Esophagus squamous epithelium (tissue), 5 donors: ENCODE measurements at places on chromosomes 7 and 10.

- no peak for DNase-seq
Observed at GRCh38 chr10:338171-339037, 203.1 kb downstream of the ZMYND11 start.

DNA sequence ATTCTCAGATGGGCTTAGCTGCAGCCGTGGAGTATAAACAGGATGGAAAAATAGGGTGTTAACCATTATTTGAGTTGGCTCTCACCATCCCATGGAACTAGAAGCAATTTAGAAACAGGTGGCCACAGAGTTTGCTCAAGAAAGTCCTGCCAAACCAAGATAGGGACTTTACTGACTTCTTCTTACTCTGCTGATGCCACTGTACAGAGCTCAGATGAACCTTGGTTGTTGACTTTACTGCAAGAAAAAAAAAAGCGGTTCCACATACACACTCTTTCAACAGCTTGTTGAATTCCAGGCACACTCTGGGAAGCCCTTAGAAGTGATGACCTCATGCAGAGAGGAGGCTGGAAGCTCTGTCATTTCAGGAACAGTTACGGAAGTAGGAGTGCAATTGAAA is 753.4 kb downstream of the NRG3 start:
- no peak for DNase-seq

DNA sequence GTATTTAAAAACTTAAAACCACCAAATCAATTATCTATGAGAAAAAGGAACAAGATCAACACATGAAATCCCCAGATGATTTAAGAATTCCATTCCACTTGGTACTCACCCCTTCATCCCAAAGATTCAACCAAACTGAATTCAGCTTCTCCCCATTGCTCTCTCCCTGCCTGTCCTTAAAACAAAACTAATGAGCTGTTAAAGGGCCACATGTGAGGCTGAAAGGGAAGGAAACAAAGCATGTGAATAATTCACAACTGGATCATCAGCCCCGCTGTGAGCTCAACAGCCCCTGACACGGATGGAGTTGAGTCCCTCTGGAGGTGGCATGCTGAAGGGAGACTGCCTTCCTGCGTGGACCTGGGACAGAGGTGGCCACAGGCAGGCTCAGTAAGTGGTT is 32.9 kb downstream of the VOPP1 start:
- DNase-seq = no peak

GRCh38 chr10:29946614-29946952 is 112.8 kb downstream of the JCAD start:
- no peak for DNase-seq

- DNase-seq = no peak
Observed at GRCh38 chr7:49243521-49243920, 319.2 kb downstream of the CDC14C start.

DNA sequence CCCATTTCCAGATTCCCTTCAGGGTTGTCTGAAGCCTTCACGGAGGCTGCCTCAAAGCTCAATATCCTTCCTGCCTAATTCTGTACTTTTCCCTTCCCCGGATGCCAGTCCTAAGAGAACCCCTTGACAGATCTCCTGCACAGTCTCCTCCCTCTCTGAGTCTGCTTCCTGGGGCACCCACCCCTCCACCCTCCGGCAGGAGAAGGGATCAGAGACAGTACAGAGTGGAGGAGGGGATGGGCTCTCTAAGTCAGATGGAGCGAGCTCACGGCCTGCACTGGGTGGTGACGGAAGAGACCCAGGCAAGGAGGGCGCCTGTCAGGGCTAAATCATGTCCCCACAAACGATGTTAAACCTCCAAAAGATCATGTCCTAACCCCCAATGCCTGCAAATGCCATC is 48.0 kb upstream of the CARD11 start:
- no peak for DNase-seq

DNA sequence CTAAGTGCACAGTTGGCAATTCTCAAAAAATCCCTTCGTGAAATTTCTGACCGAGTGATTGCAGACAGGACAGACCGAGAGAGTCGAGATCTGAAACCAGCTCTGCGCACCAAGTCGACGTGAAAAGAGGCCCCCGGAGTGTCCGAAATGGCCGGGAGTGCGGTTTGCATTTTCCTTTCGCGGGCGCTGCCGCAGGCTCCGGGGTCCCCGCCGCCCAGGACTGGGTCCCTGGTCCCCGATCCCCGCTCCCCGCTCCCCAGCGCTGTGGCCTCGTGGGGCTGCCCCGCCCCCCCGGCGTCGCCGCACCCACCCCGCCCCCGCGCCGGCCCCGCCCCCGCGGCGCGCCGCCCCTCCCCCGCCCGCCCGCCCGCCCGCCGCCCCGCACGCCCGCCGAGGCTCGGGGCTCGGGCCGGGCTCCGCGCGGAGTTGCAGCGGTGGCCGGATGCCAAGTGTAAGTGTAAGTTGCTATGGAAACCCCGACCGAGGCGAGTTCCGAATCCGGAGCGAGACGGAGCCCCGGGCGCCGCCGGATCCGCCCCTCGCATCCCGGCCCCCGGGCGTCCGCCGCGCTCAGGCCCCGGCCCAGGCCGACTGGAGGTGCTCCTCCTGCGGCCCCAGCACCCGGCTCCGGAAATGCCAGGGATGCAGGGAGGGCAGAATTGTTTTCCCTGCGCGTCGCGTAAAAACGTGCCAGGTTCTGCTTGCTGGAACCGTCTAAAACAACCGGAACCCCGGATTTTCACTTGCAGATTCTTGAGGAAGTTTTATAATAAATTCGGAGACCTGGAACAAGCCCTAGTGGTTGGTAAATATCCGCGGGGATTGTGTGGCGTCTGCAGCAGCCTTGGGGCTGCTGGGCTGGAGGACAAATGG is 4.6 kb downstream of the BMI1 start:
- DNase-seq = no peak

DNA sequence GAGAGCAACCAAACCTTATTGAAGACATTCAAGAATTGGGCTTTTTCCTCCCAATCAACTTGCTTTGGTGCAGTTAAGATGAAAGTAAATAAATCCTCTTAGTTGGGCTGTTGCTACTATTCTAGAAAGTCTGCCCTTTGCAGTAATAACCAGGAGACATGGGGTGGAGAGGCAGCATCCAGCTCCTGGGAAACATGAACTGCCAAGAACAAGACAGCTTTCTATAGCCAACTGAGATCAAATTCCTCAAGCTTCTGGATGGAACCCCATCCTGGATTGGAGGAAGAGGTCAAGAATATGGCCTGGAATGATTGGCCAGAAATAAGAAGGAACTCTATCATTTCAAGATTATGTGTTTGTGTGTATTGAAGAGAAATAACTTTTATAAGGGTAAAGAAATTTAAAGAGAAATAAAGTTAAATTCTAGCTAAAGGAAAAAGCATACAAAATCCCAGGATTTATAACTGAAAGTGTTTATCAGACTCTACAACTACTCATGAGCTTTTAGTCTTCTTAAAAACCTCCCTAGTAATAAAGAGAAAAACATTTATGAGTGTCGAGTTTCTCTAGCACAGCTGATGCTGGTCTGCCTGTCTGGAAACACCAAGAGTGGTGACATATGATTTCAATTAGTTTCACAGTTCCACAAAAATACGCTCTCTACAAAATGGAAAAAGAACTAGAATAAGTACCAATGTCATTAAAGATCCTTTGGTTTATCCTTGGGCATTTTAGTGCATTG is 70.1 kb upstream of the COL1A2 start:
- DNase-seq = no peak

DNA sequence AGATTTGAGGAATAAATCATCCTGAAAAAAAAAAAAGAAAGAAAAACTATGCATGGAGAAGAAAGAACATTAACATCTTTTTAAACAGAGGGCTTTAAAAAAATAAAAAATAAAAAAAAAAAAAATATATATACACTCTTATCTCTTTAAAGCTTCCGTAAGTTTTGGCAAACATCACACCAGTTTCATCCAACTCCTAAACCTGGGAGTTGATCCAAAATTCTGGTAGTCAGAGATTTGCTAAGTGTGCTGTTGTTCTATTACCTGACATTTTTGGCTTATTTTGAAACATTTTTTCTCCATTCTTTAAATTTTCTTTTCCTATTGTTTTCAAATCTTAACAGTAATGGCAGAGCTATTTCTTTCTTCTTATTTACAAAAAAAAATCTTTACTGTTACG is 273.1 kb downstream of the AGMO start:
- no peak for DNase-seq

GRCh38 chr10:94407668-94408067 is 5.3 kb downstream of the TBC1D12 start:
- DNase-seq = no peak

DNA sequence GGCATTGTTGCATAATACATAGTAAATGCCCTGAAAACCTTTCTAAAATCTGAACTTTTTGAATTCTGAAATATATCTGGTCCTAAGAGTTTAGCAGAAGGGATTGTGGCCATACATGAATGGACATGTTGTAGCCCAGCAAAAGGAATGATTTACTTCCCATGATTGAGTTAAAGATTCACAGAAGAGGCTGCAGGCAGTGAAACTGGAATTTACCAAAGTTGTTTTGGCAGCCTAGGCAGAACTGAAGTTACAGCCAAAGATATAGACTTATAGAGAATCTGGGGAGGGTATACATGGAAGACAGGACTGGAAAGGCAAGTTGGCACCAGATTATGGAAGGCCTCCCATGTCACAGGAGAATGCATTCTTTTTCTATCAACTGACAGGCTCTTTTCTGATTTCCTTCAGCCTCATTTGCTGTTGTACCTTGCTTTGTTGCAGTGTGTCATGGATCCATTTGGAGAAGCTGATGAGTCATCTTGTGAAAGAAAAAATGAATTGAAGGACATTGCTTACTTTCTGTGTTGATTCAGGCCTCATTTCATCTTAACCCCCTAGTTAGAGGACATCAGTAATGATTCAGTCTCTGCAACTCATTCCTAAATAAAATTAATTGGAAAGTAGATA is 356.2 kb upstream of the LRGUK start:
- DNase-seq = no peak

- no peak for DNase-seq
Observed at GRCh38 chr10:120552262-120552661, 95.2 kb downstream of the PLPP4 start.

GRCh38 chr10:63103971-63104409 is 29.1 kb upstream of the NRBF2 start:
- no peak for DNase-seq

DNA sequence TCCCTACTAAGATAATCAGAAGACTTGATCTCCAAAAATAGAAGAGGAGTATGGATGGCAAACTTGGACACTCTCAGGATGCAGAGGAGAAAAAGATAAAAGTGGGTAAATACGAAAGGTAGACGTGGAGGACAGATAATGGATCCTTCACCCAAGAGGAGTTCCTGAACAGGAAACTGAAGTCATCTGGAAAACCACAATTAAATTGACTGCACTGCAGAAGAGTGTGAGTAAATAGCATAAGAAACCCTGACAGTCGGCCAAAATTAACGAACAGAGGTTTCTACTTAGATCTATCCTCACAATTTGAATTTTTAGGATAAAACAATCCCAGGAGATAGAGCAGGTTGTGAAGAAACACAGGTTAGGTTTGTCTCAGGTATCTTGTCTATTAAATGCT is 70.5 kb downstream of the SDK1 start:
- DNase-seq = no peak

DNA sequence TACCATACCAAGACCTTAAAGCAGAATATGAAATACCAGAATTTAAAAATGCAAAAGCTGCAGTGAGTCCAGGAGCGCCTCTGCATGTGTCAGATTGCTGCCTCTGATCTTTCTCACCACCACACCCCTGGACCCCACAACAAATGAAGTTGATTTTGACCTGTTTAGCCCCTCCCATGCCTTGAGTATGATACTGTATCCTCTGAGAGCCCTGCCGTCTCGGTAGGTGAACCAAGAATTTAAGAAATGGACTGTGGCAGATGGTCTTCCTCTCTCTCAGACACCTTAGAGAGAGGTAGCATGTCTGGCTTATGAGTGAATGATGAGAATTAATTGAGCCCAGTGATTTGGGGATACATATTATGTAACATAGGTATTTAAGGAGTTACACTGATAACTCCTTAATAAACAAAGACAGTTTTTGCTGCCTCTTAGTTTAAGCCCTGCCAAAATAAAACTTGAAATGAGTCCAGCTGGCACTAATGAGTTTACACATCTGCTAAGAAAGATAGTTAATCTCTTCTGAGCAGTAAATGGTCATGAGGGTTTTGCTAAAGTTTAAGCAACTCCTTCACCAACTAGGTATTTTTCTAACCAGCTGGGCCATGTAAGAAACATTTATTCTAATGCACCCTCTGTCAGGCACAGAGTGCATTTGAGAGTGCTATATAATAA is 4.5 kb upstream of the TFPI2 start:
- no peak for DNase-seq

- DNase-seq = no peak
Observed at GRCh38 chr7:140485500-140486265, 6.4 kb upstream of the MKRN1 start.

- no peak for DNase-seq
Observed at GRCh38 chr7:67423065-67423464, 426.4 kb downstream of the TYW1 start.

- no peak for DNase-seq
Observed at GRCh38 chr10:124716369-124716768, 27.8 kb downstream of the FAM53B start.

- DNase-seq = no peak
Observed at GRCh38 chr7:116315803-116316202, 105.5 kb downstream of the TES start.

DNA sequence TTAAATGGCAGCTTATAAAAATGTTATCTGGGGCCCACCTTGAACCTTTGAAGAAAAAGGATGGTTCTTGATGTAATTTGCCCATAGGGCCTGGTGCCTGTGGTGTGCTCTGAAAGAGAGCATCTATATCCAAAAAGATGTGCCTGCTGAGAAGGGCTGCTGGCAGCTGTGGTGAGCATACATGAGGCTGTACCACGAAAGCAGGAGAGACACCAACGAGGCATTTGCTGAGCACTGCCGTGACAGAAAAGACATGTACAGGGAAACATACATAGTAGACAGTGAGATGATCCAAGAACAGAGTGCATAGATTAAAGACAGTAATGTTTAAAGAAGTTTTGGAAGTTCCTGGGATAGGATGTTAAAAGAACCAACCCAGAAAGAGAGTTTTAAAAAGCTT is 664.5 kb downstream of the PHTF2 start:
- no peak for DNase-seq

DNA sequence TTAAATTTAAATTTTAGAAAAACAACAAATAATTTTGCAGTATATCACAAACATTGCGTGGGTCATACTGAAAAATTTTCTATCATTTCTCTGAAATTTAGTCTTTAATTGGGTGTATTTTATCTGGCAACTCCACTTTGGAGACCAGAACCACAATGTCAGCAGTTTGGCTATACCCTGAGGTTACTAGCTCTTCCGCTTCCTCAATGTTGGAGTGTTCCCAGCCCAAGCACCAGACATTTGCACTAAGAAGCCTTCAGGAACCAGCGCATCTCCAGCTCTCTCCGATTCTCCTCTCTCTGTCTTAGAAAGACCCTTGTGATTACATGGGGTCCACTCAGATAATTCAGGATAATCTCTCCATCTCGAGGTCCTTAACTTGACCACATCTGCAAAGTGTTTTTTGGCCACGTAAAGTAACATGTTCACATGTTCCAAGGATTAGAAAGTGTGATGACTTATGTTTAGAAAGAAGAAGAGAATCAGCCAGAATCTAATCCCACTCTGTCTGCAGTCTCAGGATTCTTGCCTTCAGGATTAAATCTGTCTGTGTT is 43.1 kb upstream of the ADRB1 start:
- no peak for DNase-seq

GRCh38 chr10:71244431-71245419 is 32.4 kb downstream of the UNC5B start:
- no peak for DNase-seq
